SW480 (cell line): ENCODE measurements at places on chromosomes 5 and 9.

- DNase-seq: no peak
Measured at GRCh38 chr5:72543365-72543764, 36.2 kb upstream of the ZNF366 start.

DNA sequence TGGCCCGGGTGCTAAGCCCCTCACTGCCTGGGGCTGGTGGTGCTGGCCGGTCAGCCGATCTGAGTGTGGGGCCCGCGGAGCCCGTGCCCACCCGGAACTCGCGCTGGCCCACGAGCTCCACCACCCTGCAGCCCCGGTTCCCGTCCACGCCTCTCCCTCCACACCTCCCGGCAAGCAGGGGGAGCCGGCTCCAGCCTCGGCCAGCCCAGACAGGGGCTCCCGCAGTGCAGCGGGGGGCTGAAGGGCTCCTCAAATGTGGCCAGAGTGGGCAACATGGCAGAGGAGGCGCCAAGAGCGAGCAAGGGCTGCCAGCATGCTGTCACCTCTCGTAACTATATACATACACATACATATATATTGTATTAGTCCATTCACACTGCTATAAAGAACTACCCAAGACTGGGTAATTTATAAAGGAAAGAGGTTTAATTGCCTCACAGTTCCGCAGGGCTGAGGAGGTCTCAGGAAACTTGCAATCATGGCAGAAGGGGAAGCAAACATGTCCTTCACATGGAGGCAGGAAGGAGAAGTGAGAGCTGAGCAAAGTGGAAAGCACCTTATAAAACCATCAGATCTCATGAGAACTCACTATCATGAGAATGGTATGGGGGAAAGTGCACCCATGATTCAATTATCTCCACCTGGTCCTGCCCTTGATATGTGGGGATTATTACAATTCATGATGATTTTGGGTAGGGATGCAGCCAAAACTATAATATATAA lies 56.8 kb downstream of the LIX1 start:
- DNase-seq: no peak

DNA sequence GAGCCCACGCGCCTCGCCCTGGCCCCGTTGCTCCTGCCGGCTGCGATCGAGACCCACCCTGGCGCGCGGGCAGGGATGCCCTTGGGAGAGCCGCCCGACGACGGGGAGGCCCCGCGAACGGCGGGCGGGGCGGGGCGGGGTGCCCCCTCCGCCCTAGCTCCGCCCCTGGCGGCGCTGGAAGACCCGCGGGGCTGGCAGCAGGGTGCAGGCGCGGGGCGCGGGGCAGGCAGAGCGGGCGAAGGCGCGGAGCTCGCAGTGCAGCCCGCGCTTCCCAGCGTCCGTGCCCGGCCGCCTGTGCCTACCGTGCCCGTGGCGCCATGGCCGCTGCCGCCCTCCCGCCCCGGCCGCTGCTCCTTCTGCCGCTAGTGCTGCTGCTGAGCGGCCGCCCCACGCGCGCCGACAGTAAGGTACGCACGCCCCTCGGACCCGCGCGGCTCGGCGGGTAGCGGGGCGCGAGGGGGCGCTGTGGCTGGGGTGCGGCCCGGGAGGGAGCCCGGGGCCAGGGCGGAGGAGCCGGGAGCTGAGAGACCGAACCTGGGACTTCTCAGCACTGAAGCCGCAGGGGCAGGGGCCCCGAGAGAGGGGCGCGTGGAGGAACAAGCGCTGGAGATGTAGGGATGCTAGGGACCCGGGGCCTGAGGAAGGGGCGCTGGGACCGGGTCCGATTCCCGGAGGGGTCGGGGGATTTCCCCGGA lies at the start of gene OLFML2A:
OLFML2A (plus strand) TSS at position 180 of the 695 bp plus-strand sequence; CDS start at position 318, 138 bp downstream.
- DNase-seq: no peak

DNA sequence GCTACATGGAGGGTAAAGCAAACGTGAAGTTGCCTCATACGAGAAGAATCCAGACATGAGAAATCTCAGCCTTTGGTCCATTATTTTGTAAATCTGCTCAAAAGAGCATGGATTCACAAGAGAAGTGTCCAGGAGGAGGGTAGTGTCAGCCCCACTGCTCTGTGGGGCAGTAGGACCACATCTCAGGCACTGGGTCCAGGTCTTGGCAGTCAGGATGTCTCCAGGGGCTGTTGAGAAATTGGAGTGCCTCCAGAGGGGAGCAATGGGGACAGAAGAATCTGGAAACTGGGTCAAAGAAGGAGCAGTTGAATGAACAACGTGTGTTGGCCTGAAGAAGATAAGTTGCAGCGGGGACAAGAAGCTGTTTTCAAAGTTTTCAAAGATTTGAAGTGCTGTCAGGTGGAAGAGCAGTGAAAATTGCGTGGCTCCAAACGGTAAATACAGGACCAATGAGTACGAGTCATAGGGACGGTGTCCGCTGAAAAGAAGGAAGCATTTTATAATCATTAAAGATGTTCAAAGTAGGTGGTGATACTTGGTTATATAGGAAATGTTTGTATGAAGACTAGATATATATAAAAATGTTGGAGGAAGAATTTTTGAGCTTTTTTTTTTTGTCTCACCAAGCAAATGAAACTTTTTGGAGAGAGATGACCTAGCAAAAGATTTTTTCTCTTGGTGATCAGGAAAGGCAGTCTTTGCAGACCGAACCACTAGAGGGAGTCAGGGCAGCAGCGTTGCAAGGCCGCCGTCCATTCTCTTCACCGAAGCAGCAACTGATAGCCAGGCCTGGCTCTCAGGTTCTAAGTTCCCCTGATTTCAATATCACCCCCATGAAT lies 57.1 kb upstream of the ZBED3 start:
- peak; percentile 63 for DNase-seq

GRCh38 chr9:113574441-113575262 lies 111.1 kb downstream of the RGS3 start:
- DNase-seq: no peak

DNA sequence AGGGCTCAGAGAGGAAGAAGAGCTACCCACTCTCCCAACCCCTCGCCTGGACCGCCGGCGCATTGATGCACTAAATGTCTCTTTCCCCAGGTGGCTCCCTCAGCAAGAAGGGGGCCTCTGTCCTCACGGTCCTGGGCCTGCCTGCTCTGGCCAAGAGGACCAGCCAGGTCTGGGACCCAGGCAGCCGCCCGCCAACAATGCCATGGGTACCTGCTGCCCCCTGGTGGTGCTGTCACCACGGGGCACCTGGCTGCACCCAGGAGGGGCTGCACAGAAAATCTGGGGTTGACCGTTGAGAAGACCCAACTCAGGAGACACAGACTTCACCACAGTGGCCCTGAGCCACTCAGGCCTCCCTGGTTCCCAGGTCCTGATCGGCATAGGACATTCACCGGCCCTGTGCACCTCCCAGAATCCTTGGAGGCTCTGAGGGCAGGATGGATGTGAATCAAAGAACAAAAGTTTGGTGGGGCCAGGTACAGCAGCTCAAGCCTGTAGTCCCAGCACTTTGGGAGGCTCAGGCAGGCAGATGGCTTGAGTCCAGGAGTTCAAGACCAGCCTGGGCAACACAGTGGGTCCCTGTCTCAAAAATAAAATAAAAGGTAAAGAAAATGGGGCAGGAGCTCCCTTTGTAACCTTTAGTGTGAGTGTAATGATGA lies 2.4 kb upstream of the VAV2 start:
- peak; percentile 61 for DNase-seq

DNA sequence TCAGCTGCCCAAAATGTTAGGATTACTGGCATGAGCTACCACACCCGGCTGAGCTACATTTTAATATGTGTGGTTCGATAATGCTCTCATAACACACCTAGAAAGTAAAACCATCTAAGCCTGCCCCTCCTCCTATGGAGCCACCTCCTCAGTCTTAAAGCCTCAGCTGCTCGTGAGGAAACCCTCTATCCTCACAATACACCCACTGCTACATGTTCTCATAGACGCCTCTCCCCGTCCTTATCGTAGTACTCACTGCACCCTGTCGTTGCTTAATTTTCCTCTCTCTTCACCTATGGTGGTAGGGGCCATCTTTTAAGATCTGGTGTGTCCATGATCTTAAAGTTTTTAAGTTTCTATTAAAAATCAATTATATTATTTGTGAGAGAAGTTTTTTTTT lies 72.9 kb downstream of the RCL1 start:
- DNase-seq: no peak

DNA sequence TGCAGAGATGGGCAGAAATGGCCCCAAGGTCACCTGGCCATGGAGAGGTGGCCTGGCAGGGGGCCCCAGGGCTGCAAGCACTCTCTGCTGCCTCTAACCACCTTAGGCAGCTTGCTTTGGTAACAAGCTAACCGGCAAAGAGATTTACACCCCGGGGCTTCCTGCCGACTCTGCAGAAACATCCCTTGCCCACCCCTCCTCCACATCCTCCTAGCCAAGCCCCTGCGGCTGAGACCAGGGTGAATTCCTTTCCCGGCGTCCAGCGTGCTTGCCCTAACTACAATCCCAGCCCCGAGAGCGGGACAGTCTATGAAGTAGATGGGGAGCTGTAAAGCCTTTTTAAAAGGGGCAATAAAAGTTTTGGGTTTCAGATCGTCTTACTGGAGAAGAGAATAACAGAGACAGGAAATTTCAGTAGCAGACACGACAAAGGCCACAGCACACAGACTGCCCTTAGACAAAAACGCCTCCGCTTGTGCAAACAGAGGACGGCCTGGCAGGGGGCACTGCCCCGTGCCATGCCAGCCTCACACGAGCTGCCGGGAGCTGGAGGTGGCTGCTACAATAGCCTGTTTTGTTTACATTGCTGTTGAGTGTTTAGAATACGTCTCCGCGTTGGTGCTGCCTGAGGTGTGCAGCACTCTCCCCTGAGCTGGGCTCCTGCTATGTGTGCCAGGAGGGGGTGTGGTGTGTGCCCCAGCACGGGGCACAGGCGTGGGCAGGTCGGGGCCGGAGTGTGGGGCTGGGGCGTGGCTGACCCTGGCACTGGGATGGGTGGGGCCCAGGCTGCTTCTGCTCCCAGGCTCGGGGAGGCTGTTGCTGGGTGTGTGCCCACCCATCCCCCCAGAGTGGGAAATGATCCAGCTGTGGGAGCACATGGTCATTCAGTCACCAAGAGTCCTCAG lies 15.3 kb downstream of the MYMK start:
- DNase-seq: peak; percentile 95

- DNase-seq: no peak
Measured at GRCh38 chr5:159309689-159310433, 20.4 kb downstream of the IL12B start.

- DNase-seq: no peak
Measured at GRCh38 chr5:158390577-158390976, 531.6 kb upstream of the CLINT1 start.

DNA sequence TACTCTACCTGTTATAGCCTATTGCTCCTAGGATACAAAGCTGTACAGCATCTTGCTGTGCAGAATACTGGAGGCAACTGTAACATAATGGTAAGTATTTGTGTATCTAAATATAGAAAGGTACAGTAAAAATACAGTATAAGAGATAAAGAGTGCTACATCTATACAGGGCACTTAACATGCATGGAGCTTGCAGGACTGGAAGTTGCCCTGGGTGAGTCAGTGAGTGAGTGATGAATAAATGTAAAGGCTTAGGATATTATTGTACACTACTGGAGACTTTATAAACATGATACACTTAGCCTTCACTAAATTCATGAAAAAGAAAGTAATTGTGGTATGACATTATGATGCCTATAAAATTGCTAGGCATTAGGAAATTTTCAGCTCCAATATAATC lies 65.5 kb upstream of the OSMR start:
- no peak for DNase-seq

GRCh38 chr5:159031513-159031912 lies 68.2 kb downstream of the EBF1 start:
- peak; percentile 25 for DNase-seq

DNA sequence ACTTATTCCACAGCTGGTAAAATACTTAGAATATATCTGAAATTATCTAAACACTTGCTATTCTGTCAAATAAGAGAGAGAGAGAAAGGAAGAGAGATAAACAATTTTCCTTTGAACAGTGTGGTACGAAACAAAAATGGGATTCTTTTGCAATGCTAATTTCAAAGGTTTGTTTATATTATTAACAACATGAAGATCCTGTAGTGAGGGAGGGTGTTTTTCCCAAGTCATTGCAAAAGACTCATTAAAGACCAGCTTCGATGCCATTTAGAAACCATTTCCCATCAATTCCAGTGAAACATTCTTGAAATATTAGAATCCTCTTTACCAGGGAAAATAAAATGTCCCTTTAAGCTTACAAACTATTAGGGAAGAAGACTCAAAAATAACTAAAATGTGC lies 505.4 kb downstream of the SEMA5A start:
- no peak for DNase-seq

DNA sequence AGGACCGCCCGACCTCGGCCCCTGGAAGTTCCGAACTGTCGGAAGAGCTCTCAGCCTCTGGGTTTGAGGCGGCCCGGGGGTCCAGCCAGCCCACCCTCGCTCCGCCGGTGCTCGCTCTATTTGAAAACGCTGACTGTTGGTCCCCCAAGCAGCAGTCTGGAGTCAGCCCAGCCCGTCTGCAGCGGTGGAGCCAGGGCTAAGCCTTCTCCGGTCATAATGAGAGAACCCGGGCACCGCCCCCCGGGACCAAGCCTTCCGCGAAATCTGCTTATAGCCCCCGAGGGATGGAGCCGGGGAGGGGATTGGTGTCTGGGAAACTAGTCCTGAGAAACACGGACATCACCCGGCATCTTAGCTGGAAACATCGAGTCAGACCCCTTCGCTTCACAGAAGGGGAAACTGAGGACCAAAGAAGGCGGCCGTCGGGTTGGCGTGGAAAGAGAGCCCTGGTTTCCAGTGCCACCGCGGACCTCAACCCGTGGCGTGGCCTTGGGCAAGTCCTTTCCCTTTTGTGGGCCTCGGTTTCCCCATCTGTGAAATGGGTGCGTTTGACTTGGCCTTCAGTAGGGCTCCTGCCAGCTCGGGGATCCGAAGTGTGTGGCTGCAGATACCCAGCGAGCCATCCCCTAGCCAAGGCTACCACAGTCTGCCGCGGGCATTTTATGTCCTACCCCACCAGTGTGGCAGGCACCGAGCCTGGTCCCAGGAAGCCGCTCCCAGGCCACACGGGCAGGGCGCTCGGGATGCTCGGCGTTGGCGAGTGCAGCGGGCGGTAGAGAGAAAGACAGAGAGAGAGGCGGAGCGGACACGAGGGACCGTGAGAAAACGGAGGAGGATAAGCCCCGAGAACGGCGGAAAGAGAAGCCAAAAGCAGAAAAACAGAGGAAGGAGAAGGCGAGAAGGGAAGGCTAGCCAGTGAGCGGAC lies 857 bp downstream of the ADAM19 start:
- peak; percentile 49 for DNase-seq

- DNase-seq: no peak
Measured at GRCh38 chr5:142542078-142542477, 143.8 kb downstream of the FGF1 start.

DNA sequence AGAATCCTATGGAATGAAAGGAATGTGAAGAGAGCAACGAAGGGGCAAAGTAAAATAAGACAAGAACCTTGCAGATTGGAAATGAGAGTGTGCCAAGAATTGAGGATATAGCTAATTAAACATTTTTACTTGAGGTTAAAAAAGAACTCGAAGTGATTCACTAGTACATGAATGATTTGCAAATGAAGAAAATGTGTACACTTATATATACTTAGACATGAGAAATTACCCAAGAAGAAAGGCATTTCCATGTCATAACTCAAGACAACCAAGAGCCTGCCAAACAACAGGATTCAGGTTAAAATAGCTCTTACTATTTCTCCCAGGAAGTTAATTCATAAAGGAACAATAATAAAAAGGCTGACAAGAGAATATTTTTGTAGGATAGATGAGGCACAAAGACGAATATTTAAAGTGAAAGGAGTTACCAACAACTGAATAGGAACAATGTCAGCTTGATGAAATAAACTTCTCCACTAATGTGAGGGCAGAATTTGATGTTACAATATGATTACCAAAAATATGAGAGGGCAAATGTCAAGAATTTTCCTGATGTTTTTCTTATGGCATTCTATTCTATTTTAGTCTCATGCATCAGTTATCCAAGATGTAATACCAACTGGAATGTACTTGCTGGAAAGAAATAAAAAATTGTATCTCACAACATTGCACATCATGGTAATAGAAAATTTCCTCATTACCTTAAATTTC lies 18.9 kb upstream of the NPR3 start:
- DNase-seq: no peak
